Aorta (tissue), 5 donors: ENCODE measurements at places on chromosomes 11 and 22. TPM values are rescaled to one million over a fixed set of nuclear protein-coding genes. Genes with fewer than 3 reads are reported as not detected.

The C11orf87 gene
- not detected for total RNA-seq

The ISX gene
- total RNA-seq = not detected

The RAB1B gene
- 111 TPM for total RNA-seq

The GPR83 gene
- total RNA-seq = not detected

The TMEM25 gene
- 20.7 TPM for total RNA-seq

The SLC22A9 gene
- total RNA-seq = not detected

The AMBRA1 gene
- 35.0 TPM for total RNA-seq

The RRAS2 gene
- 46.7 TPM for total RNA-seq

The MISFA gene
- total RNA-seq = 1.8 TPM

- DNase-seq = no peak
Measured at GRCh38 chr11:26087120-26087935, 244.6 kb upstream of the ANO3 start.

GRCh38 chr11:122345586-122345985 lies 229.6 kb upstream of the BLID start:
- no peak for DNase-seq

DNA sequence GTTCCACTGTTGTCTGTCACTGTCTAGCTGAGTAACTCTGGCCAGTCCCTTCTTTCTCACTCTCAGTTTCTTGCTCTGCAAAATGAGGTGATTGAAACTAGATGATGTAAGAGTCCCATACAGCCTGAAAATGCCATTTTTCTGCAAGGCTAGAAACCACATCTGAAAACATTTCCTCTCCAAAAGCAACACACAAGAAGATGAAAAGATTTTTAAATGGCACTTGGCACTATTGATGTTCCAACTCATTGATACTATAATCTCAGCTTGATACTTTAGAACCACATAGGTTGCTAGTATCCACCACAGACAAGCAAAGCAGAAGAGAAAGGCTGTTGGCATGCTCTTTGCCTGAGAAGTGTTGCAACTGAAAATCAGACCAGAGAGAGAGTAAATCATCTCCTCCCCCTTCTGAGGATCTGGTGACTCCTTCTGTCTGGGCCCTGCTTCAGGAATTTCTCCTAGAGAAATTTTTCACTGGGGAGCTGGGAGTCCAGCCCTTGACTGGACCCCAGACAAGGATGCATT lies 1217.9 kb downstream of the LRRC4C start:
- no peak for DNase-seq

DNA sequence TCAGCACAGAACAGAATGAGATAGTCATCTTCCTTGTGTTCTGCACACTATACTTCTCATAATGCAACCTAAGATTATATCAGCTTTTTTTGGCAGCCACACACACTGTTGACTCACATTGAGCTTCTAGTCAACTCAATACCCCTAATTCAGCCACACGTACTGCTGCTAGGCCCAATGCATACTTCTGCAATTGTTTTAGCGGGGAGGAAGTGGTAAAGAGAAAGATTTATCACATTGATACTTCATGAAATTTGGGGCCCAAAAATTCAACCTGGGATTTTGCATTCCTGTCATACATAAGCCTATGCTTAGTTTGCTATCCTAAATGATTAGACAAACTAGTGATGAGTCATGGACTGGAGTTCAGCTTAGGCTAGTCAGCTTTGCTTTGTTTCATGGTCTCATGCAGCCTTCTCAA lies 8.6 kb upstream of the UPB1 start:
- DNase-seq = no peak

DNA sequence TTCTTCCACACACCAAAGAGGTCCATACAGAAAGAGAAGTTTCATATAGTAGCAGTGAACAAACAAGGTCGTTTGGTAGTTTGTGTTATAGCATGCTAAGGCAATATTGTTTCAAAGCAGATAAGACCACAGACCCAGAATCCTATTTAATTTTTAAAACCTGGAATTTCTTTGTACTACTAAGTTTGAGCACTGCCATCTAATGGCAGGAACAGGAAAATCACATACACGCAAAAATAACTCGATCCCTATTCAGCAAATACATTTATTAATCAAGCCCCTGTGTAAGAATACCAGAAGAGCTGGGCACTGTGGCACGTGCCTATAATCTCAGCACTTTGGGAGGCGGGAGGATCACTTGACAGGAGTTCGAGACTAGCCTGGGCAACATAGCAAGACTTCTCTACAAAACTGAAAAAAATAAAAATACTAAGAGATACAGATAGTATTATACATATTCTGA lies 2.9 kb upstream of the BTBD10 start:
- no peak for DNase-seq

DNA sequence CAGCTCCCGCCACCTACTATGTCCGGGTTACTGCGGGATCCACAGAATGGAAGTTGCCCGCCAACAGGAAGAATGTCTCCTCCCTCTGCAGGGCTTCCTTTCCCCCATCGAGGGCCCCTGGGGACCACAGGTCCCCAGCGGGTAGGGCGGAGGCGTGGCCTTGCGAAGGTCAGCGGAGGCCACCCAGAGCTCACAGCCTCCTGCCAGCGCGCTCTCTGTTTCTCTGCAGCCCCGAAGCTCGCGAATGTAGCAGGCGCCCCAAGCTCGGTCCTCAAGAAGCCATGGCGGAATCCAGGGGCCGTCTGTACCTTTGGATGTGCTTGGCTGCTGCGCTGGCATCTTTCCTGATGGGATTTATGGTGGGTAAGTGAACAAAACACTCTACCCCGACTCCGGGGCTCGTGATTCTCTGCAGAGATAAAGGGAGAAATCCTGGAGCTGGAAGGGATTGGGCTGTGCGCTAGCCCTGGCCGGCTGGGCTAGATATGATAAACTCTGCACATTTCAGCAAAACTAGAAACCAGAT lies at the start of gene NAALAD2:
Gene NAALAD2 (plus strand): TSS at position 186 of the 526 bp plus-strand sequence. CDS start 96 bp downstream, at position 282.
- peak; percentile 51 for DNase-seq

GRCh38 chr11:9132203-9132878 lies 40.9 kb upstream of the SCUBE2 start:
- no peak for DNase-seq

GRCh38 chr11:14446701-14447169 lies 52.9 kb downstream of the COPB1 start:
- DNase-seq = no peak

- DNase-seq = peak; percentile 67
Measured at GRCh38 chr11:8283465-8284230, 20.0 kb upstream of the LMO1 start.

DNA sequence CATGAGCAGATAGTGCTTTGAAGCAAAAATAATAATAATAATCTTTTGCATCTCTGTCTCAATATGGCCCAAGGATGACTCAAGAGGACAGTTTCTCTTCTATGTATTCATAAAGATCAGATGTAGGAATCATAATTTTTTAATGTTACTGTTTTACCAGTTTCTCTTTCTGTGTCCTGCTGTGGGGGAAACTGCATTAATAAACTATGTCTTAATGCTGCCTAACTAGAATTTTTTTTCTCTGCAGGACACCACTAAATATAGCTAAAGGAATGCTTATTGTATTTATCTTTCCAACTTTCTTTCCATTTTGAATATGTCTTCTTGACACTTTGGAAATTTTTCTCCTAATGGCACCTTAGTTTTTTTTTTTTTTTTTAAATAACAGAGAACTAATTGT lies 6.5 kb downstream of the FJX1 start:
- DNase-seq = no peak

GRCh38 chr22:38871360-38872171 lies 450 bp downstream of the CBX6 start:
- DNase-seq = no peak

- DNase-seq = no peak
Measured at GRCh38 chr11:110919241-110919922, 207.1 kb upstream of the ARHGAP20 start.

DNA sequence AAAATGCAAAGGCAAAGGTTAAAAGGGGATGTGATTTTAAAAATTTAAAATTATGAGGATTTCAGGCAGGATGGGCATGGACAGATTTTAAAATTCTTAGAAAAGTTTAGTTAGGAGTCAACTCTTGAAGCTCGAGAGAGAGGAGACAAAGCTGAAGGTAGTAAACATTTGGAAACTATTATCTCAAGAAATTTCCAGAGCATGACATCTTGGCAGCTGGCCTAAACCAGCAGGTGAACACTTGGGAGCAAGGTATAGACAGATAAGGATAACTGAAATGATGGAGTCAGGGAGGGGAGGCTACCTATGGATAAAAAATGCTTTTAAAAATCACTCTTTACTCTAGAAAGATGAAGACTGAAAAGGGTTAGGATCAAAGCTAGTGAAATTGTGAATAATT lies 13.7 kb downstream of the POU2AF3 start:
- DNase-seq = no peak

DNA sequence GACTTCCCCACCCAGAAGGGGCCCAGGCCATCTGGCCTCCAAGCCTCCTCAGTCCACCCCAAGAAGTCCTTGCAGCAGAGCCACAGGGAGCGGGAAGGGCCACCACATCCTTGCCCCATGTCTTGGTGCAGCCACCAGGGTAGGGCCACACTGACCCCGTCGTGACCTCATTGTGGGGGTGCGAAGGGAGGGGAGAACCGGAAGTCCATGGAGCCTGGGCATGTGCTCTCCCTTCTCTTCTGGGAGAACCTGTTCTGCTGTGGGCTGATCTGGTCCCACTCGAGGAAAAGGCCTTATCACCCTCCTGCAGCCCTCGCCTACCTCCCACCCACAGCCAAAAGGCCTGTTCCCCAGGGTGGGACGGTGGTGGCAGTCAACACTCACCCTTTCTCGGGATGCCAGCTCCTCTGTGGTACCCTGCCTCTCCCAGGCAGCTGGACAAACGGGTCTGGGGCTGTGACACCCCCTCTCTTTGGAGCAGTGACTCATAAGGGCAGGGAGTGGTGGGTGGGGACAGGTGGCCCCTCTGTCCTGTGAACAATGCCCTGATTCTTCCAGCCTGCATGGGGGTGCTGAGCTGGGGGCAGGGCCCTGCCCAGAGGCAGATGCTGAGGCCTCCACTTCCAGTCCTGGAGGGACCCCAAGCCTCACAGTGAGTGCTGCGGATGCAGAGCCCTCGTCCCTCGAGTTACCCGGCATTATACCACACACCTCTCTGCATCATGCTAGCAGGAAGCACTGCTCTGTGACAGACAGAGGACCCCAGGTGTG lies 14.6 kb upstream of the CTSD start:
- DNase-seq = peak; percentile 47

- DNase-seq = no peak
Measured at GRCh38 chr11:44780940-44781631, 54.3 kb downstream of the TSPAN18 start.

DNA sequence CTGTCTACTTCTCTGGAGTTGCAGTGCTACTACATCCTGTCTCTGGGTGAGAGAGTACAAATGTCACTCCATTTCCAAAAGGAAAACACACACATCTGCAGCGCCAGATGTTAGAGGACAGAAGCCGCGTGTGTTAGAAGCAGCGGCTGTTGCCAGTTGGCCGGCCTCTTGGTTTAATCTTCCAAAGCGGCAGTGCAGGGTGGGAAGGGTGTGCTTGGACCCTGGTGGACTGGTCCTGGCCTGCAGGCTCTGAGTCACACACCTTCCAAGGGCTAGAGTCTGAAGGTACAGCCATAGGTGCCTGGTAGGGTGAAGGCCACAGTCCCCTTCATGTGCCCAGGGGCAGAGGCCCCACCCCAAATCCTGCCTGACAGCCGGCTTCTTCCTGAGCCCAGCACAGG lies 99.8 kb downstream of the CTTN start:
- peak; percentile 18 for DNase-seq

DNA sequence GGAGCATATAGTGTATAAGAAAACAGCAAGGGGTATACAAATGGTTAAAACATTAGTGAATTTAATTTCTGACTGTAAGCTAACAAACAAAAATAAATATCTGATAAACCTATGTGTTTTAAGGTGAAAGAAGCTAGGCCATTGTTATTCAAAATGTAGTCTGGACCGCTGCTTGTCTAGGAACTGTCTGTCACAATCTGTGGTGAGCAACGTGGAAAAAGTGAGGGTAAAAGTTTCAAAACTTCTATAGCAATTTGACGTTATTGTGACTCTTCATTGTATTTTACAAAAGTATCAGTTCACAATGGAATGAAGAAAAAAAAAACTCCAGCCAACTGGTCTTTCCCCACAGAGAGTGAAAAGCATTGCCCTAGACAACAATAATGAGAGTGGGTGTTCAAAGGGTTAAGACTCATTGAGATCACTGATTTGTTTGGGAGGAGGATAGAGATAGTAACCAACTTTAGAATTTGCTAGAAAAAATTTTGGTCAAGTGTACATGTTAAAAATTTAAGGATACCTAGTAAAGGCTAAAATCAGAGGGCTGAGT lies 79.1 kb downstream of the UVRAG start:
- no peak for DNase-seq

DNA sequence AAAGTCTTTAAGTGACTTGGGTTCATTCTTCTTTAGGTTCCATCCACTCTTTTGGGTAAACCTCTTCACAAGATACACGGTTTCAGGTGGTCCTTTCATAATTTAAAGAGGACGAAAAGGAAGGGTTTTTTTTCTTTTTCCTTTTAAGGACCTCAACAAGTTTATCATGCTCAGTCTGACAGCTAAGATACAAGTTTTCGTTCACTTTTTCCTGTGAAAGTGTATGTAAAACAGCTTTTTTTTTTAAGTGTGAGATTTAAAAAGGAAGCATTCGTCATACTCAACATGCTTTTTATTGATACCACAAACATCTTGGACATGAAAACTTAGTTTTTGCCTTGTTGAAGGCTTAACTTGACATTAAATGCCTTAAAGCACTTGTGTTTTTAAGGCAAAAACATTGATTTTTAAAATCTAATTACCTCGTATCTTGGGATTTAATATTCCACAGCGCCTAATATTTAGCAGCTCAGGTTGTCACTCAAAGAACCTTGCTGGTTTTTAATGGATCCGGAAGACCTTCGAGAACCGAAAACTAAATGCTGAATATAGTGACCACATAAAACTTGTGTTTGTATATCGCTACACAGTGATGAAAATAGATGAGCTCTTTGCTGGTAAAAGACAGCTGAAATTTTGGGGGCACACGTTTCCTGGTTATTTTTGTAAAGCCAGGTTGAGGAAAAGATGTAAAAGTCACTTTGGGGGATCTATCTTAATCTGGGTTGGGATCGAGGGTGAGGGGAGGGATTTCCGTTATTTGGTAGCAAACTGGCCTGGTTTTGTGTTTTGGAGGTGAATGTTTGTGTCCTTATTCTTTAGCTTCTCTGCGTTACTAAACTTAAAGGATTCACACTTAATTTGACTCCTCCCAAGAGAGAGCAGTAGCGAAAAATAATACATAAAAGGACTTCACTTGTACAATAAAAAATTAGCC lies 2.3 kb downstream of the PCF11 start:
- no peak for DNase-seq

DNA sequence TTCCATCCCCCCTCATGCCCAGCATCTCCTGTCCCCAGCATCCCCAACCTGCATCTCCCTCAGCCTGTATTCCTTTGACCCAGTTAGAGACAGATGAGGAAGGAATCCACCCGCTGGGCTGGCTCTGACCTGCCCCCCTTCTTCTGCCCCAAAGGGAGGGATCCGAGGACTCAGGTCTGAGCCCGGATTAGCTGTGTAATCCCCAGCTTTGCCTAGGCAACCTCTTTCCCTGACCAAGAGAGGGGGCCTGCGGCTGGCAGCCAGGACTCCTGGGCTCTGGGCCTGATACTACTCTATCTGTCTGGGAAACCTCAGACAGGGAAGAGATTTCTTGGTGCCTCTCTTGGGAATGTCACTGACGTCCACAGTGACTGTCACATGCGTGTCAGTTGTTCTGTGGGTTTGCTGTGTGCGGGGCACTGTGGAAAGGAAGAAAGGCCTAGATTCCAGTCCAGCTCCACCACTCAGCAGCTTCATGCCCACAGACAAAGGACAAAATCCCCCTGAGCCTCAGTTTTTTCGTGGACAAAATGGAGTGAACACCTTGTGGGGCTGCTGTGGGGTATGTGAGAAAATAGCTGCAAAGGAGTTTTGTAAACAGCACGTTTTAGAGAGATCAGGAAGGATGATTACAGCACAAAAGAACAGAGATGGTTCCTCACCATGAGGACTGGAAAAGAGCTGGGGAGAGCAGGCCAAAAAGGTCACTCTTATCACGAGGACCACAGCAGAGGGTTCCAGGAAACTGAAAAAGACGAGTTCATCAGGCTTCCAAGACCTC lies 1.3 kb upstream of the NDUFV1 start:
- DNase-seq = no peak
